ENCODE measurements at places on chromosomes 3 and 15. TPM values are rescaled to one million over a fixed set of nuclear protein-coding genes. Genes with fewer than 3 reads are reported as not detected.

The FOXP1 gene
- 71.3 TPM for total RNA-seq

The CDHR4 gene
- 1.1 TPM for total RNA-seq

The CPNE4 gene
- 0.41 TPM for total RNA-seq

GRCh38 chr3:187736418-187736871 lies 8.8 kb downstream of the BCL6 start:
- H3K36me3 ChIP-seq: peaks cover 3% of the 10 kb centered on the region
- H3K4me1 ChIP-seq: peaks cover 34% of the 10 kb centered on the region
- peak overlapping the region; percentile 88 for H3K27ac ChIP-seq
- H3K4me3 ChIP-seq: peak overlapping the region; percentile 89
- no peak for DNase-seq
- peaks cover 1% of the 10 kb centered on the region for H3K27me3 ChIP-seq

GRCh38 chr15:70650567-70651302 lies 112.6 kb downstream of the UACA start:
- no peak overlapping the region for H3K27ac ChIP-seq
- DNase-seq: no peak
- no peak overlapping the region for H3K4me3 ChIP-seq
- no peaks in the 10 kb centered on the region for H3K36me3 ChIP-seq

DNA sequence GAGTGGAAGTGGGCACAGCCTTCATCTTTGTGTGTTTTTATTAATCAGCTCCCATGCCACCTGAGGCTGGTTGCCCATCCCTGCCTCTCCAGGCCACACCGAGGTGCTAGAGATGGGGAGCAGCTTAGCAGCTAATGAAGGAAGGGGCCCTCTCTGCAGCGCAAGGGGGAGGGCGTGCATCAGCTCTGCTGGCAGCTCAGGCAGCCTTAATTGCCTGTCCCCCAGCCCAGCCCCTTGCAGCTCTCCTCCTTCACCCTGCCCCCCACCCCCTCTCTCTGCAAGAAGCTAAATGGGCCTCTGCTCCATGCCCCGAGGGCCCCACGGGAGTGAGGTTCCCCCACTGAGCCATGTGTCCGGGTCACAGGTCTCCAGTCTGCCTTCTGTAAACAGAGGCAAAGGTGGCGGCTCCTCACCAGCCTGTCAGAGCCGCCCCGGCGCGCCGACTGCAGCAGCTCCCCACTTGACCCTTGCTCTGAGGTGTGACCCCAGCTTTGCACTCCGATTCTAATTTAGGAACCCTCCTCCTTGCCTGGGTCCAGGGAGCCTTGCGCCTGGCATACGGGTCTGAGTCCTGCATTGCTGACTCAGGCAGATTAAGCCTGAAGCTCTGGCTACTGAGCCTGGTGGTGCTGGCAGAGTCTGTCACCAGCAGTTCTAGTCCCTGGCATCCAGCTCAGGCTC lies 27.9 kb upstream of the NTRK3 start:
- no peak overlapping the region for H3K27ac ChIP-seq
- DNase-seq: no peak
- no peaks in the 10 kb centered on the region for H3K36me3 ChIP-seq
- H3K4me1 ChIP-seq: no peaks in the 10 kb centered on the region
- H3K4me3 ChIP-seq: no peak overlapping the region
- no peaks in the 10 kb centered on the region for H3K27me3 ChIP-seq

GRCh38 chr3:58161435-58162398 lies 49.1 kb downstream of the DNASE1L3 start:
- no peak overlapping the region for H3K4me3 ChIP-seq
- H3K4me1 ChIP-seq: no peaks in the 10 kb centered on the region
- peaks cover 64% of the 10 kb centered on the region for H3K36me3 ChIP-seq
- no peak for DNase-seq

DNA sequence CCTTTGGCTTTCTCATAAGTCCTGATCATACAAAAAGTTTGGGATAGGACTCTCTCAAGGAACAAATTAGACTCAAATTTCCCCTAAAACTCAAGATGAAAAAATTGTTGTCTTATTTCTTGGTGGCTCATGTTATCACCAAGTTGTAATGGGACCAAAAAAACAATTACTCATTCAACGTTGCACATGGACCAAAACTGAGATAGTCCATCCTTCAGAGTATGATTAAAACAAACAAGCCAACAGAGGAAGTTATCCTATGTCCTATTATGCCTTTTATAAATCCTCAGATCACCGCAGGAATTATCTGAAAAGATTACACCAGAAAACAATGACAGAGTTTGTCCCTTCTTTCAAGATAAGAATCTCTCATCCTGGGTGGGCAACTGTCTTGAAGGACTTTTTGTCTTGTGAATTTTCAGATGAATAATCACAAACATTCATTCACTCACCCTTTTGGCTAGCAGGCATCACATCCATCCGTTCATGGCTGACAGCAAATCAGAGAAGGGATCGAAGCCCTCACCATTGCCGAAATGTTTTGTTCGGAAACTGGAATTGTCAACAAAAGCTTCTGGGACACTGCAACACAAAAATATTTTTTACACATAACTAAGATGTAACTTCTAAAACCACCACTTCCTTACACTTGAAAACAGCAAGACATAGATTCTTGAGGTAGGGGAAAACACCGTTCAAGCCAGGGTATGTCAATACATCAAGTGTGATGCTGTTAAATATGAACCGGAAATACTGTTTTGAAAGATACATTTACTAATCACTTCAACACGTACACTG lies 90.4 kb downstream of the FOXP1 start:
- no peaks in the 10 kb centered on the region for H3K4me1 ChIP-seq
- peaks cover 1% of the 10 kb centered on the region for H3K27me3 ChIP-seq
- no peak for DNase-seq
- H3K27ac ChIP-seq: no peak overlapping the region
- no peak overlapping the region for H3K4me3 ChIP-seq
- peaks cover 17% of the 10 kb centered on the region for H3K36me3 ChIP-seq

DNA sequence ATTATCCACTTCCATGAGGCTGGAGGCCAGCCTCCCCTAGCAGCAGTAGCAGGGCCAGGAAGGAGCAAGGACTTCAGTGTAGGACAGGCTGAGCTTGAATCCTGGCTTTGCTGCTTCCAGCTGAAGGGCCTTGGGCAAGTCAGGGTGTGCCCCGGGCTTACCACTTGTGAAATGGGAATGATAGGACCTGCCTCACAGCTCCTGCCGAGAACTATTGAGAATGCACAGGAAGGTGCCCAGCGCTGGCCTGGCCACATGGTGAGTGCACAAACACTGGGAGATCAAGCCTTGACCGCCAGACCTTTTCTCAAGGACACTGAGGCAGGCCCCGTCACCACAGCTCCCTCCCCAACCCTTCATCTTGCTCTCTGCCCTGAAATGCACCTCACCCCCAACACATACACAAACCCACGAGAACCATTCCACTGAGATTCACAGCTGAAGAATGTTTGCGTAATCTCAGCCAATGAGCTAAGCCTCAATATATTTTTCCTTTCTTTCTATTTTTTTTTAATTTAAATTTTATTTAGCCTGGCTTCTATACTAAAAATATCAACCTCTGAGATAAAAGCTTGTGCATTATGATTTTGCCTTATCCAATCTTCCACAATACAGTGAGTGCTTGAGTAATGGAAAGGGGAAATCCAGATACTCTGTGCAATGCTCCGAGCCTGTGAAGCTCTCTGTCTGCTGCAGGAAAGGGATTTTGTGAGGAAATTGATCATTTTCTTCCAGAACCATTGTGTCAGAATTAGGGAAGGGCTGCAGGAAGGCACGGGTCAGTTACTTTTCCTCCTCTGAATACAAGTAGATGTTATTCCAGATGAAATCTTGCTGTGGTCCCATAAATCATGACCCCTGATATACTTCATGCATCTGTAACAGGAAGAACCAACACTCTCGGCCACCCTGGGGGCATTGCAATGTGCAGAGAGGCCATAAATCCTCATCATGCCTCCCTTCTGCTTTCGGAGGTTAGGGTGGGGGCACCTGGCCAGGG lies 193.9 kb downstream of the TLE3 start:
- peaks cover 29% of the 10 kb centered on the region for H3K4me1 ChIP-seq
- H3K4me3 ChIP-seq: no peak overlapping the region
- DNase-seq: no peak
- peak overlapping the region; percentile 87 for H3K27ac ChIP-seq
- H3K36me3 ChIP-seq: no peaks in the 10 kb centered on the region
- H3K27me3 ChIP-seq: peaks cover 6% of the 10 kb centered on the region

DNA sequence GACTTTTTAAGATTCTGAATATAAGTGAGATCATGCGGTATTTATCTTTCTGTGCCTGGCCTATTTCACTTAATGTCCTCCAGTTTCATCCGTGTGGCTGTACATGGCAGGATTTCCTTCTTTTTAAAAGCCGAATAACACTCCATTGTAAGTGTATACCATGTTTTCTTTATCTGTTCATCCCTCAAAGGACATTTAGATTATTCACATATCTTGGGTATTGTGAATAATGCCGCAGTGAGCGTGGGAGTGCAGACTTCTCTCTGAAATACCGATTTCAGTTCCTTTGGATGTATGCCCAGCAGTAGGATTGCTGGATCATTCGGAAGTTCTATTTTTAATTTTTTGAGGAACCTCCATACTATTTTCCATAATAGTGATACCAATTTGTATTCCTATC lies 136.1 kb downstream of the APBA2 start:
- no peak overlapping the region for H3K4me3 ChIP-seq
- no peak for DNase-seq
- no peak overlapping the region for H3K27ac ChIP-seq
- peaks cover 10% of the 10 kb centered on the region for H3K4me1 ChIP-seq

DNA sequence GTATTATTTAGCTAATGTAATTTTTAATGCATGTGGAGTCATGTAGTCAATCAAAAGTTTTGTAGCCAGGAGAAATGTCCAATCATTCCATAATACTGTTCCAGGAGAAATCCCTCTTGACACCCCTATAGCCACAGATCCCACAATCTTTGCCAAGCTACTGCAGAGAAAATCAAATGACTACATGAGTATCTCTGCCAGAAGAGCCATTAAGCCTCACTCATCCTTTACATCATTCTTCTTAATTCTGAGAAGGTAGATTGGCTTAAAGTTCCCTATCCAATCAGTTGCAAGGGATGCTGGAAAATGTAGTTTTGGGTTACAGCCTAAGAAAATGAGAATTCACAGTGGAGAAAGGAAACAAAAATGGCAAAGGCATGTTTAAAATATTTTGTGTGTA lies 502.1 kb downstream of the ZBBX start:
- no peaks in the 10 kb centered on the region for H3K27me3 ChIP-seq
- no peak overlapping the region for H3K4me3 ChIP-seq
- no peak overlapping the region for H3K27ac ChIP-seq
- H3K4me1 ChIP-seq: no peaks in the 10 kb centered on the region
- no peaks in the 10 kb centered on the region for H3K36me3 ChIP-seq
- DNase-seq: no peak

- H3K4me3 ChIP-seq: peak overlapping the region; percentile 83
- H3K36me3 ChIP-seq: peaks cover 99% of the 10 kb centered on the region
Observed at GRCh38 chr15:25054943-25055342, 100.2 kb downstream of the SNRPN start.

DNA sequence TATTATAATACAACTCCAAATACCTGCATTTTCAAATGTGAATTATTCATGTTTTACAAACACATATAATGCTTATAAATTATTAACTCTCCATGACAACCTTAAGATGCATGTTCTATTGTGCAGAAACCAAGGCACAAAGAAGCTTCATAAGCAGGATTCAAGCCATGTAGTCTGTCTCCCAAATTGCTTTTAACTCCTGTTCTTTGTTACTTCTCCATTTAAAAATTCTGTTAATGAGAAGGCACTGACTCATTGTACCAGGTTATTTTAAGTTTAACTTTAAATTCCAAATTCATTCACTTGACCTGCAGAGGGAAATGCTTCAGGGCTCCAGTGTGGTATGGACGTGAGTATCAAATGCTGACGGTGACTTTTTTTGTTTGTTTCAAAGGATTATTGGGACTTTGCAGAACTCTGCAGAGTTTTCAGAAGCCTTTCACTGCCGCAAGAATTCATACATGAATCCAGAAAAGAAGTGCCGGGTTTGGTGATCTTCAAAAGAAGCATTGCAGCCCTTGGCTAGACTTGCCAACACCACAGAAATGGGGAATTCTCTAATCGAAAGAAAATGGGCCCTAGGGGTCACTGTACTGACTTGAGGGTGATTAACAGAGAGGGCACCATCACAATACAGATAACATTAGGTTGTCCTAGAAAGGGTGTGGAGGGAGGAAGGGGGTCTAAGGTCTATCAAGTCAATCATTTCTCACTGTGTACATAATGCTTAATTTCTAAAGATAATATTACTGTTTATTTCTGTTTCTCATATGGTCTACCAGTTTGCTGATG lies 100.0 kb downstream of the MME start:
- DNase-seq: no peak
- H3K36me3 ChIP-seq: no peaks in the 10 kb centered on the region
- H3K4me1 ChIP-seq: no peaks in the 10 kb centered on the region
- no peak overlapping the region for H3K4me3 ChIP-seq

- no peak overlapping the region for H3K27ac ChIP-seq
- H3K4me3 ChIP-seq: no peak overlapping the region
- peaks cover 2% of the 10 kb centered on the region for H3K27me3 ChIP-seq
- no peaks in the 10 kb centered on the region for H3K4me1 ChIP-seq
Observed at GRCh38 chr3:127064391-127065137, 81.6 kb downstream of the PLXNA1 start.

- H3K27ac ChIP-seq: no peak overlapping the region
- no peaks in the 10 kb centered on the region for H3K36me3 ChIP-seq
- DNase-seq: no peak
- H3K4me1 ChIP-seq: no peaks in the 10 kb centered on the region
- H3K4me3 ChIP-seq: no peak overlapping the region
Observed at GRCh38 chr3:189927975-189928895, 192.5 kb downstream of the P3H2 start.

DNA sequence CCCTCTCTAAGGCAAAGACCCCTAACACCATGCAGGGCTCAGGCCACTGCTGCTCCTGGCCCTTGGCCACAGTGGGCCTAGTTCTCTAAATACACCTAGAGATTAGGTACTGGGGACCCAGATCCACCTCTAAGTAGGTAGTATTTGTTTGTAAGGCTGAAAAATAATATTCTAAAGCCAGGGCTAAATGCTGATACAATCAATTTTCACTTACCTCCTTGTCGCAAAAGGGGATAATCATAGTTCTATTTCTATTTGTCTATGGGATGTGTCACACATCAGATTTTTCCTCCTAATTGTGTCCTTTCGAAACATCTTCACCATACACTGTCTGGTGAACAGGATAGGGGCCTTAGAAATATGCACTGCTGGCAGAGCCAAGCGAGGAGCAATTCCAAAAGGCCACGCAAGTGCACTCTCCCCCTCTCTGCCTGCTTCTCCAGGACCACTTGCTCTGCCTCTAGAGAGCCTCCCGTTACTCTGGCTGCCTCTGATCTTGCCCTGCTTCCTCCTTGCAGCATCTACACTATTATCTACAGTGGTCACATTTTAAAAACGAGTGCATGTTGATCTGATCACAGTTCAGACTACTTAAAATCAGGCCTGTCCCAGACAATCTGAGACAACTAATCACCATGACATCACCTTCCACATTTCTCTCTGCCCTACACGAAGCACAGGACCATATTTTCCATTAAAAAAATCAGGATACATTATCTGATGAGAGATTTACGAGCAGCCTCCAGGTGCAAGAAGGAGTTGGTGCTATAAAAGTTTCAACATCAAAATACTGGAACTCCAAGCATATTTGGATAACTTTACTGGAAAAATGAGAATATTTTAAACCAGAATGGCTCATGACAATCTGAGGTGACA lies 115.4 kb downstream of the MYLK start:
- no peak for DNase-seq
- no peak overlapping the region for H3K4me3 ChIP-seq
- H3K4me1 ChIP-seq: peaks cover 9% of the 10 kb centered on the region
- no peaks in the 10 kb centered on the region for H3K36me3 ChIP-seq
- no peaks in the 10 kb centered on the region for H3K27me3 ChIP-seq
- H3K27ac ChIP-seq: no peak overlapping the region

GRCh38 chr3:196735751-196736150 lies 3.9 kb upstream of the PAK2 start:
- H3K27me3 ChIP-seq: peaks cover 4% of the 10 kb centered on the region
- peaks cover 30% of the 10 kb centered on the region for H3K36me3 ChIP-seq
- peaks cover 5% of the 10 kb centered on the region for H3K4me1 ChIP-seq
- DNase-seq: no peak
- no peak overlapping the region for H3K27ac ChIP-seq
- H3K4me3 ChIP-seq: no peak overlapping the region

All from endothelial cell (in vitro differentiated cells).